Suppressor macrophage treated with lipopolysaccharide for 4 hours (primary cell): ENCODE measurements at places on chromosomes 6 and 20.

GRCh38 chr6:33372526-33373123, 19.0 kb upstream of the KIFC1 start:
- no peak for DNase-seq

DNA sequence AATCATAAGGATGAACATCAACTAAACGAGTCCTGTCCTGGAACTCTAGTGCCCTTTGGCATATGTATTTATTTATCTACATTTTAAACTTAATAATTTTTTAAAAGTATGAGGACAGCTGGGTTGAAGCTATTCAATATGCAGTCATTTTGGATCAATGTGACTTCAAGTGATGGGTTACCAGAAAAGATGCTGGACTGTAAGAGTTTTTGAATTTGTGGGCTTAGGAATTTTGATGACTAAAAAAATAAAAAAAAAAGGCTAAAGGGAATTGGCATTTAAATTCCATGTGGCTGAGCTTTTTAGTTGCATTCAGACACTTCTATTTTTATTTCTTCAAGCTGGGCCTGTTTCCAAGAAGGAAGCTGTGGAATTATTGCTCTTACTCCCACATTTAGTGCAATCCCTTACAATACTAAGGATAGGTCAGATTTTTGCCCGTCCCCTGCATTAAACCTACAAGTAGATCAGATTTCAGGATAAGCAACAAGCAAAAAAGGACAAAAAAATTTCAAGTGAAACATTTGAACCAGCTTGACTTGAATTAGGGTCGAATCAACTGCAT, 704.2 kb upstream of the CITED2 start:
- no peak for DNase-seq

- peak; percentile 12 for DNase-seq
Observed at GRCh38 chr6:39452306-39453145, 130.0 kb upstream of the KCNK16 start.

GRCh38 chr6:137976430-137976829, 109.4 kb downstream of the TNFAIP3 start:
- DNase-seq: no peak

DNA sequence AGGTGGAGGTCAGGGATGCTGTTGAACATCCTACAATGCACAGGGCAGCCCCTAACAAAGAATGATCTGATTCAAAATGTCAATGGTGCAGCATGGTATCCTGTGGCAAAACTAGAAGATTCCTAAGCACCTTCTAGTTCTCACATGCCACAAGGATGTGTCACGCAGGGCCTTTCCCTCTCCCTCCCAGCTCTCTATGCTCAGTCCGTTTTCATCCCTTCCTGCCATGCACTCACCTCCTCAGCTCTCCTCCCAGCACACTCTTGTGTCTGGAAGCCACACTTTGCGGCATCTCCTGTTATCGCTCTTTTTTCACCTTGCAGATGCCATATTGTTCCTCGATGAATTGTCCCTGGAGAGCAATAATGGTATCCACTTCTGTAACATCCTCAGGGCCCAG, 263.4 kb downstream of the CDC5L start:
- DNase-seq: no peak

GRCh38 chr20:3276680-3277015, 37.7 kb upstream of the SLC4A11 start:
- DNase-seq: peak; percentile 11

DNA sequence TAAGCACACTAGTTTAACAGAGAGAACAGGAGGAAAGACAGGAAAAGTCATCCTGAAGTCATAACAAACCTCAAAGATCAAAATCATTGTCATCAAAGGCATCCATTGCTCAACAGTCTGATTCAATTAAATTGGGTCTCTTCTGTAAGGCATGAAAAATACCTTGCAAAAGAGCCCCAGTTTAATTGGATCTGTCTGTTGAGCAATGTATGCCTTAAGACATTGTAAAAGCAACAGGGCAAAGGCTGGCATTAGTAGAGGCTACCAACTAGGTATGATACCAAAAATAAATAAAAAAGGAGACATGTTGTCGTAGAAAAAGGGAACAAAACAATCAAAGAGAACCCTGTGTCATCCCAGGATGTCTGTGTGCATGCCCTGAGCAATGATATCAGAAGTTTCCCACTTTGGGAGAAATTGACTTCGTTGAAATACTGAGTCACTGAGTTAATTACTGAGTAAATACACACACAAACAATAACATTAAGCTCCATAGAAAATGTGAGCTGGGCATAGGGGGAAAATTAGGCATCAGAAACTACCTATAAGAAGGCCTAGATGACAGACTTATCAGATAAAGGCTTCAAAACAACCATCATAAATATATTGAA, 1013.8 kb upstream of the CITED2 start:
- DNase-seq: no peak

GRCh38 chr20:19867940-19868371, 109.9 kb downstream of the RIN2 start:
- DNase-seq: peak; percentile 92

DNA sequence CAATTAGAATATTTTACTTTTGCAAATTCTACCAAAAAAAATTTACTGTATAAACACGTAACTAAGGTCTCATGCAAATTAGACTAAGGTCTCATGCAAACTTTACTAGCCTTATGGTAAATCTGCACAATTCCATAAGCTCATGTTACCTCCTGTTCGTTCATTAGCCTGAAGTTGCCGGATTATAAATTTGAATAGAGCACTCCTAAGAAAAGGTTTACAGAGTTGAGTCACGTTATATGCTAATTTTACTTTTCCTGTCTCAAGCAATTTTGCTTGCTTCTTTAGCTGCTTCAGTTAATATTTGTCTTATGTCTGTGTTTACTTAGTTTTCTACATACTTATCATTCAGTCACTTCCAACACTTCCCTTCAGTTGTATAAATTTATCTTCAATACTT, 1434.0 kb upstream of the EYS start:
- no peak for DNase-seq

DNA sequence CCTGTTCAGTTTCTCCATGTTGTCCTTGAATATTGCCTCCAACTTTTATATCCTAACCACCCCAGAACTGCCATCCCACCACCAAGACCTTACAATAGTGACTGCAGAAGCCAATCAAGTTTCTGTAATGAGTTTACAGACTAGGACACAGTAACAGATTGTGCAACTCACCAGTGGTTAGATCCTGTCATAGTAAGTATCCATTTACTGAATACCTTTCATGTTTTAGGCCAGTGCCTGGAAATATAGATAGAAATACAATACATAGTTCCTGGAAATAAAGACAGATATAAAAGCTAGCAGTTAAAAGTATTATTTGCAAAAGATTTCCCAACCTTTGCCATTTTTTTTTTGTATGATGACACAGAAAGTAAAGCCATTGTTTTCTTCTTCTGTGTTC, 471.8 kb upstream of the BTBD3 start:
- DNase-seq: no peak

- peak; percentile 57 for DNase-seq
Observed at GRCh38 chr20:36481380-36482043, 59.8 kb upstream of the MYL9 start.

DNA sequence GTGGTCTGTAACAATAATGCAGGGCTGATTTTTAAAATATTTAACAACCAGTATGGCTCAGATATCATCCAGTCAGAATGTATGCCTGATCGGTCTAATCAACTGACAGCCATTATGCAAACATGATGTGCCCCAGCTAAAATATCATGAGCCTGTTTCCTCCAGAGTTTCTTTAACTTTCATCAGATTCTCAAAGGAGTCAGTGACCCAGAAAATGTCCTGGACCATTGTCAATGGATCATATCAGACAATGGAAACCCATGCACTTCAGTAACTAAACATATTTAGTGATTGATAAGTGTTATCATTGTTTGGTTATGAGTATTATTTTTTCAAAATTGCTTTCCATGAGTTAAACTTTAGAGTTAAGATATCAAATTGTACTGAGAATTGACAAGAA, 173.5 kb downstream of the LMBRD1 start:
- DNase-seq: no peak

DNA sequence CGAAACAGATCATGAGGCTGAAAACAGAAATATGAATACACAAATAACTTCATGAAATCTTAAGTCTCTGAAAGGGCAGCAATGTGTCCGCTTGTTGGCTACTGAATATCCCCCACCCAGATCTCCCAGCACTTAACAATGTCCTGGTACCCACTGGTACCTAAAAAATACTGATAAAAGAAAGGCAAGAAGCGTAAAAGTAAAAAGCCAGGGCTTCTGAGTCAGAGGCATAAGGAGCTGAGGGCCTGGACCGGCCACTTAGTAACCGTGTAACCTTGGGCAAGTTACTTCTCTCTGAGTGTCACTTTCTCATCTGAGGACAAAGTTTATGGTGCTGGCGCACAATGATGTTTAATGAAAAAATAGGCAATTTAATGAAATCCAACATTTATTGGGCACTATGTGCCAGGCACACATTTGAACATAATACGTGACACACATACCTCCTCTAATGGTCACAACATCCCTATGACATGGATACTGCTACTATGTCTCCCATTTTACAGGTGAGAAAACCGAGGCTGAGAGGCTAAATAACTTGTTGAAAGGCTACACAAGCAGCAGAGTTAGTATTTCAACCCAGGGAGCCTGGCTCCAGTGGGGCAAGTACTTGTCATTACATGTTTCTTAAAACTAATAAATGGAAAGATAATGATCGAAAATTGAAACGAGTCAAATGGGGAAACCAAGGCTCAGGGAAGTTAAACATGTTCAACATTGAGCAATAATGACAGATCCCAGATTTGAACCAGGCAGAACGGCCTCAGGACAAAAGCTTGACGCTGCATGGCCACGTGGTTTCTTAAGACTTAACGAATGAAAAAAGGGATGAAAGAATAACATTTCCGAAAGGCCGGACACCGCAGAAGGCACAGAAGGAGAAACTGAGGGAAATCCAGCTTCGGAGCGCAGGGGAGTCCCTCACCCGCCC, 828 bp downstream of the TP53RK start:
- peak; percentile 20 for DNase-seq
